Fibroblast of villous mesenchyme (primary cell): ENCODE measurements at places on chromosomes 3 and 15. TPM values are rescaled to one million over a fixed set of nuclear protein-coding genes. Genes with fewer than 3 reads are reported as not detected.
A peak's percentile ranks its signal among the peaks of the same experiment; 100 is the strongest.

C3orf70 gene
- total RNA-seq: 2.2 and 4.2 TPM in 2 replicates

MRPL3 gene
- 98.9 and 123 TPM in 2 replicates for total RNA-seq

ARHGAP31 gene
- 15.1 and 15.5 TPM in 2 replicates for total RNA-seq

RASL12 gene
- total RNA-seq: under 0.01 and 2.9 TPM in 2 replicates

SAMMSON gene
- not detected in 2 replicates for total RNA-seq

PAK2 gene
- total RNA-seq: 34.5 and 57.0 TPM in 2 replicates

ADAMTS17 gene
- under 0.01 and 0.32 TPM in 2 replicates for total RNA-seq

PARP15 gene
- under 0.01 TPM in 2 replicates for total RNA-seq

- no peak for DNase-seq
Measured at GRCh38 chr3:180359061-180359952, 242.7 kb upstream of the TTC14 start.

GRCh38 chr3:27643355-27643754 lies 78.8 kb downstream of the EOMES start:
- DNase-seq: no peak

DNA sequence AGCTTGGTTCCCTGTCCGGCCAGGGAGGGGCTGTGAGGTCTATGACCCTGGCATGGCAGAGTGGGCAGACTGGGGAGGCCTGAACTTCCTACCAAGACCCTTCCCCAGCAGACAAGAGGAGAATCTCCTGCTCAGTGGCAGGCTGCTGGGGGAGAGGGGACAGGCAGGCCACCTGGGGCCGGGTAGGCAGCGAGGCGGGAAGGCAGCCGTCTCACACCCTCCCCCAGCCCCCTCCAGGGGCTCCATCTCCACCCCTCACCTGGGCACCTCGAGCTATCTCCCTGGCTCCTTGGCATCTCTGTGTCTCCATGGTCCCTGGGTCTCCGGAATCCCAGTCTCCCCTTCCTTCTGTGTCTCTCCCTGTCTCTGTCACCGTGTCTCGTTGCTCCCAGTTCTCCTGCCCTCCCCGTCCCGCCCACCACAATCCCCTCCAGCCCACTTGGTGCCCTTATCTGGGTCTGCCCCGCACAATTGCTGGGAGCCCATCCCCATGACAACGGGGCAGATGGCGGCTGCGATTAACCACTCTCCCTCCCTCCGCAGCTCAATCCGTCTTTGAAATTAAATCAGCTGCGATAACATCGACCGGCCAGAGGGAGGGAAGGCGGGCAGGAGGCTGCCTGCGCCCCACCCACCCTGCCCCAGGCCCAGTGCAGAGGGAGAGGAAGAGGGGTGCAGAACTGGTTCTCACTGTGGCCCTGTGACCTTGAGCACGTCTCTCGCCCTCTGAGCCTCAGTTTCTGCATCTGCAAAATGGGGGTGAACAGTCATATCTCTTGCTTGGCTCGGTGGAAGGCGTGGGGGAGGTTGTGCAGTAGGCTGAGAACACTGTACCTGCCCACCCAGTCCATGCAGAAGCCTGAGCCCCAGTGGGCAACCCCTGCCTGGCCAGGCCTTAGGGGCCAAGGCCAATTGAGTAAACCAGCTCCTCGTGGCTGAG lies 9.6 kb downstream of the DNAJB8 start:
- DNase-seq: no peak

DNA sequence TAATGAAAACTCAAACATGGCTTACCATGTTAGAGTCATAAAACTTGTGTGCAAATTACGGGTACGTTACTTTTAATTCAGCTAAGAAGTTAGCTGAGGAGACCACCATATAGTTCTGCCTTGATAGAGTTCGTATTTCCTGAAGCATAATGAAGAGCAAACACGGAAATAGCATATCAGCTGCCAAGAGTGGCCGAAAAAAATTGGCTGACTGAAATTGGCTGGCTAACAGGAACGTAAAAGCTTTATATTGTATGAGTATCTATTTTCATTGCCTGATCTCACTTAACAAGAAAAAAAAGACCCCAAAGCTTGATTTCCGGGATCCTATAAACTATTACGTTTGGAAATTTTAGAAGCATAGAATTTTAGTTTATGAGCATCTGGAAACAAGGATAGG lies 1222.9 kb downstream of the ZPLD1 start:
- DNase-seq: no peak

- no peak for DNase-seq
Measured at GRCh38 chr3:171173736-171174135, 147.2 kb upstream of the SLC2A2 start.

DNA sequence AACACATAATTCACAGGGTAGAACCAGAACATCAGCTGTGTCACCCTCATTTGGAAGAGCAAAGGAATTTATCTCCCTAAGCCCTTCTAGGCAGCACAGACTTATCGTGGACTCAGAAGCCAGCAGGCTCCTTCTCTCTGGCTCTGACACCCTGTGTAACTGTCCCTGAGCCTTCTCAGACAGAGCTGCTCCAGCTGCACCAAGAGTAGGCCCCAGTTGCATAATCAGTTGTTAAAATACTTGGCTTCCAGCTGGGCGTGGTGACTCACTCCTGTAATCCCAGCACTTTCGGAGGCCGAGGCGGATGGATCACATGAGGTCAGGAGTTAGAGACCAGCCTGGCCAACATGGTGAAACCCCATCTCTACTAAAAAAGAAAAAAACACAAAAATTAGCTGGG lies 49.4 kb upstream of the ACVR2B start:
- DNase-seq: peak; percentile 95

- no peak for DNase-seq
Measured at GRCh38 chr3:72756900-72757299, 91.3 kb downstream of the SHQ1 start.

DNA sequence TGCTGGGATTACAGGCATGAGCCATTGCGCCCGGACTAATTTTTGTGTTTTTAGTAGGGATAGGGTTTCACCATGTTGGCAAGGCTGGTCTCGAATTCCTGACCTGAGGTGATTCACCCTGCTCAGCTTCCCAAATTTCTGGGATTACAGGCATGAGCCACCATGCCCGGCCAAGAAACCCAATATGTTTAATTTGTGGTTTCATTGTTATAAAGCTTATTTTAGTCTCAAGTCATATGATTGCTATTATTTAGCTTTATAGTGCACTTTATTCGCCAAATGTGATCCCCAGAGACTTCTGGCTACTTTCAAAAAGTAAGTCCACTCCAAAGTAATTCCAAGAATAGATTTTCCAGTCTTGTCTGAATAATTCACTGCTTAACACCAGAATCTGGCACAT lies 19.3 kb upstream of the SLC4A7 start:
- DNase-seq: peak; percentile 34

DNA sequence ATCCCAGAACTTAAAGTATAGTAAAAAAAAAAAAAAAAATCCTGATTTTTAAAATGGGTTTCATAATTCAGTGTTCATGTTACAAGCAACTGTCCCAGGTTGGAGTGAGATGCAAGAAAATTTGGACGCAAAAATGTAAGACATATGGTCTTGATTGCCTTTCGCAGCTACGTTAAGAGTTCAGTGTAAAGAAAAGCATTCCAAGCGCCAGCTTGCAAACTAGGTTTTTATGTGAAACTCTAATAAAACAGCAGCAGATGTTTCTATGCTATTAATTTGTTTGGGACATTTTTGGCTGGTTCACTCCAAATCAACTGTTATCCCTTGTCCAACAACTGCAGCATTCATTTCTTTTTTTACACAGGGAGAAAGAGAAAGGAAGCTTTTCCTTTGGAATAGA lies 957.8 kb downstream of the ROBO1 start:
- peak; percentile 30 for DNase-seq

DNA sequence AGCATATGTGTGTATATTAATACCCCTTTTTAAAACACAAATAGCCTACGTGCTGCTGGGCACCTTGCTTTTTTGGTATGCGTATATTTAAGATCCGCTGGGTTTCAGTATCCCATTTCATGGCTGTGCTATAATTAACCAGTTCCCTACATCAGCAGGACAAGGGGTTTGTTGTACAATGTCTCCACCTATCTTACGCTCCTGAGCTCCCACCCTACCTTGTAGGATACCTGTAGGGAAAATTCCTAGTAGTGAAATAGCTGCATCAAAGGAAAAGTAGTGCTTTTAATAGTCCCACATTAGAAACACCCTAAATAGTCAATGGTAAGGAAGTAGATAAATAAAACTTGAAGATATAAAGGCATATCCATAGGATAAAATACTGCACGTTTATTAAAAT lies 1.4 kb downstream of the MAP6D1 start:
- DNase-seq: no peak

DNA sequence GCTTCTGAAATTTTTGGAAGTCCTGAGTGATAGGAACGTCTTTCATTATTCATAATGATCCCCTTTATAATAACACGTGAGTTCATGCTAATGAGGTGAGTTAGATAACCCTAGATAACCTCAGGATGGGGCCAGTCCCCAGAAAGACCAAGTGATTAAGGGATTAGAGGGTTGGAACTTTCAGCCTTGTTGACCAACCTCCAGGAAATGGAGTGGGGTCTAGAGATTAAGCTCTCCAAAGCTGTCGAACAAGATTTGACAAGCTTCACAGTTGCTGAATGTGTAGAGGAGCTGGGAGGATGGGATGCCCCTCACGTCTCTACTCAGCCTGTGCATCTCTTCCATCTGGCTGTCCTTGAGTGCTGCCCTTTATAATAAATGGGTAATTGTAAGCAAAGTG lies 107.1 kb downstream of the ZMAT3 start:
- no peak for DNase-seq

DNA sequence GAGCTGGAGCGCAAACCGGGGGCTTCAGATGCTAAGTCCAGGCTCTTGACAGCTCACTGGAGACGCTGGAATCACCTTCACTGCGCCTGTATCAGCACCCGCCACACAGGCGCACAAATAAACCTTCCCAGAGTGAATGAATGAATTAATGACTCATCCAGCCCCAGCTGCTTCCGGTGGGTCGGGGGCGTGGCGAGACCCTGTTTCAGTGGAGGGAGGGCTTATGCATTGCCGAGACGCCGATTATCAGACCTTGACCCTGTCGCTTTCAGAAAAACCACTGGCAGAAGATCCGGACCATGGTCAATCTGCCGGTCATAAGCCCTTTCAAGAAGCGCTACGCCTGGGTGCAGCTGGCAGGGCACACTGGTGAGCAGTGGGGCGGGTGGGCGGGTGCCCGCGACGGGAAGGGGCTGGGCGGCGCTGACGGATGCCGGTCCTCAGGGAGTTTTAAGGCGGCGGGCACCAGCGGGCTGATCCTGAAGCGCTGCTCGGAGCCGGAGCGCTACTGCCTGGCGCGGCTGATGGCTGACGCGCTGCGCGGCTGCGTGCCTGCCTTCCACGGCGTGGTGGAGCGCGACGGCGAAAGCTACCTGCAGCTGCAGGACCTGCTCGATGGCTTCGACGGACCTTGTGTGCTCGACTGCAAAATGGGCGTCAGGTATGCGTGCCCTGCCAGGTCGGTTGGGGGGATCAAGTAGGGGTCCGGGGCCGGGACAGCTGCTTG lies 7.7 kb downstream of the ITPKA start:
- peak; percentile 21 for DNase-seq

GRCh38 chr3:190988102-190988501 lies 125.6 kb upstream of the GMNC start:
- DNase-seq: no peak

DNA sequence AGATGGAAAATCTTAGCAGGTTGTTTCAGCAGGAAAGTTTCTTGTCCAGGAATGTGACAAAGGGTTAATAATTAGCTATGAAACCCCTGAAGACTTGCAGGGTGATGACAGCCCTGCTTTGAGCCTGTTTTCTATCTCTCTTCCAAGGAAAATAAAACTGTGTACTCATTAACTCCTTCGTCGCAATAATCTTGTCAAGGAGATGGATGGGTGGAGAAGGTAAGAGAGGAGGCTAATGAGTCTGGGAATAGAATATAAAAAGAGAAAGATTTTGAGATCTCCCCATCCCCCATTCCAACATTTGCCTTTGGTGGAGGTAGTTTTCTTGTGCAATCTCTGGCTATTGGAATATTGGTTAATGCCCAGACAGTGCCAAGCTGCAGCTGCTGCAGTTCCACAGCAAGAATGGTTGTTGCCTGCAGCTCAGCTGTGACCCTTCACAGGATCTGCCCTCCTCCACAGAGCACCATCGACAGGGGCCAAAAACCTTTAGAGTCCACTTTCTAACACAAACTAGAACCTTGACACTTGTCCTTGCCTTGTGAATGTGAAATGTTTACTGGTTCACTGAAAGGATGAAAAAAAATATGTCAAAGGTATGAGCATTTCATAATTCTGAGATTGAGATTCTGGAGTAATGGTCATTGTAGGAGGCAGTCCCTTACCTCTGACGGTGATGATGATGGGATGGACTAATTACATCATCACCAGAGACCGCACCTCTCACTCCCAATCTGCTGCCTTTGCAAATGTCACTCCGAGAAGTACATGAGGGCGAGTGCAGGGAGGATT lies 4.2 kb upstream of the LRIG1 start:
- no peak for DNase-seq

DNA sequence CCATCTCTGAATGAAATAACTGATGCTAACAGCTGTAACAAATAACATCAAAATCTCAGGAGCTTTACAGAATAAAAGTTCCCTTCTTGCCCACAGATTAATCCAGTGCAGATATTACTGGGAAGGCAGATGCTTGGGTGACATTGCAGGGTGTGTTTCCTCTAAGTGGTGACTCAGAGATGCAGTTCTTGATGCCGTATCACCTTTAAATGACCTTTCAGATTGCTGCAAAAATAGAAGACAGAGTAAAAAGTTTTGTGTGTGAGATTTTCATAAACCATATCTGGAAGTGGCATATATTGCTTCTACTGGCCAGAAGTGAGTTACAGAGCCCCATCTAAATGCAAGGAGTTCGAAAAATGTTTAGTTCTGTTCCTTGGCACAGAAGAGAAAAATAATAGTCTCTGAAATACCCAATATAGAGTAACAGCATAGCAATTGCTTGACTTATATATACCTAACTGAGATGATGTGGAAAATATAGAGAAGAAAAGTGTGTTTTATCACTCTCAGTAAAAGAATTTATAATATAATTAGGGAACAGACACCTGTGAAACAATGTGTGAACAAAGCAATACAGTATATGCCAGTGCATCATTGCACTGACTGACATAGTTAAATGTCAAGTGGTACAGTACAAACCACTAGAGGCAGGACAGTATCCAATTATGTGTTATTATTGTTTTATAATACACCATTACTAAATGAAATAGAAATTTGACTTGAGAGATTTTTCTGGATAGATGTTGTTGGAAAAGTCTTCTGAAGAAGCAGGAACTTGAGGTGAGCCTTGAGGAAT lies 430.7 kb upstream of the CBLB start:
- DNase-seq: peak; percentile 54

GRCh38 chr3:57143886-57144459 lies 21.2 kb downstream of the IL17RD start:
- no peak for DNase-seq
